Activated T-cell treated with anti-CD3 and anti-CD28 coated beads for 24 hours (primary cell): ENCODE measurements at places on chromosomes 5 and 9.

DNA sequence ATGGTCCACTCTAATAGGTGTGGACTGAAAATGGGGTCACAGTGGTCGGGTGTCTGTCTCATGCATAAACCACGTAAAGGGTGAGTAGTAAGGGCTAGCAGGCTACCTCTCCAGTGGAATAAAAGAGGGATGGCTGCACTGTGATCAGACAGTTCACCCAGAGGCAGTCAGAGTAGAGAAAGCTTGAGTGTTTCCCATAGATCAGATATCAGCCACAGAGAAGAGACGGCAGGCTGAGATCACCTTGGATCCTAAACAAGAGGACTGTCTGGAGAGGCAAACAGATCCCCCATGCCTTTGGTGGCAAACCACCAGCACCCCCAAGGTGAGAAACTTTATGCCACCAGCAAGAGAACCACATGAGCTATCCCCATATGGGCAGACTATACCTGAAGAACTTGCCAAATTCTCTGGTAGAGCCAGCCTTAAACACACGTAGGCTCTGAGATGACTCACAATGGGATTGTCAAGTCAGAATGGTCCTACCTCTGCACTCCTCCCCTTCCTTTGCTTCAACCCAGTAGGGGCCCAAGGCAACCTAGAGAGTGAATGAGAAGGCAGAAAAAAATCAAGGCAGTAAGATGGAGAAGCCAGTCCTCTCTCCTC is 205.2 kb upstream of the MAP3K1 start:
- DNase-seq: no peak

- DNase-seq: no peak
Measured at GRCh38 chr5:168174376-168174775, 117.1 kb upstream of the WWC1 start.

DNA sequence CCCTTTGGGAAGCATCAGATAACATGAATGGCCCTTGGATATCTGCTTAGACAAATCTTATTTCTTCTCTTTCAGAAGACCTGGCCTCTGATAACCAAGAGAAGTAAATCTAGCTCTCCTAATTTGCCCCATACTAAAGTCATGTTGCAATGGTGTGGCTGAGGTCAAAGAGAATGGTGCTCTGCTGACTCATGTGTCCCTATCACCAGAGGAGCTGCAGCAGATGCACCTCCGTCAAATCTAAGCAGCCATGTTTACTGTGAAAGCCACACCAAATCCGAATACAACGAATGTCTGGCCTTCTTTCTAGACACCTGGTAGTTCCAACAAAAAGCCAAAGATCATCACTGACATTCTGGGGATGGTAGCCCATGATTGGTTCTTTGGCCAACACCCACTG is 23.2 kb downstream of the RETREG1 start:
- no peak for DNase-seq

DNA sequence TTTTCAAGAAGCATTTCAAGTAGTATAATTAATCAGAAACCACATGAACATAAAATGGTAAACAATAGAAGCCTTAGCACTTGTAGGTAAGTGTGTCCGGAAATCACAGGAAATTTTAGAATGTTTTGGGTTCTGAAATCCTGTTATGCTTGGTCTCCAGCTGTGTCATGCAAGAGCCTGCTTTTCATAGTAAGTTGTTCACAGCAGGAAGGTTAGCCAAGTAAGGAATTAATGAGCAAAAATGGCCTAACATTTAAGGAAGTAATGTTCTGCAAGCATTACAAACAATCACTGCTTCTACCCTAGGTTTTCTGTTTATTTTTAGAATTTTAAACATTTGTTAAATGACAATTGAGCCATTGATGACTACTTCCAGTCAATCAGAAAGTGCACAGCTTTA is 669.5 kb downstream of the SLCO4C1 start:
- DNase-seq: no peak

- DNase-seq: no peak
Measured at GRCh38 chr9:83013867-83014605, 48.9 kb downstream of the RASEF start.

DNA sequence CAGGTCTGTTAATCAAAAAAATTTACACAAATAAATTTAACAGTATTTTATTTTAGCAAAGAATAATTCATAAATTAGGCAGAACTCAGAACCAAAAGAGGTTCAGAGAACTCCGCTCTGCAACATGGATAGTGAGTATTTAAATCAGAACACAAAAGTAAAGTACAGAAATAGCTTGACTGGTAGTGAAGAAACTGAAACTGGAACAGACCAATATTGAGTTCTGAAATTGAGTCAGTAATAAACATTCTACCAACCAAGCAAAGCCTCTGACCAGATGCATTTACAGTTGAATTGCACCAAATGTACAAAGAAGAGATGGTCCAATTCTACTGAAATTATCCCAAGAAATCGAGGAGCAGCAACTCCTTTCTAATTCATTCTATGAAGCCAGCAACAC is 1542.8 kb downstream of the EFNA5 start:
- no peak for DNase-seq

GRCh38 chr5:177098470-177099141 is 11.9 kb downstream of the FGFR4 start:
- no peak for DNase-seq

GRCh38 chr5:53191548-53192165 is 82.1 kb upstream of the MOCS2 start:
- no peak for DNase-seq

- DNase-seq: no peak
Measured at GRCh38 chr5:129768735-129769134, 20.8 kb downstream of the MINAR2 start.
